DND-41 (cell line): ENCODE measurements at places on chromosomes 2 and 18.

DNA sequence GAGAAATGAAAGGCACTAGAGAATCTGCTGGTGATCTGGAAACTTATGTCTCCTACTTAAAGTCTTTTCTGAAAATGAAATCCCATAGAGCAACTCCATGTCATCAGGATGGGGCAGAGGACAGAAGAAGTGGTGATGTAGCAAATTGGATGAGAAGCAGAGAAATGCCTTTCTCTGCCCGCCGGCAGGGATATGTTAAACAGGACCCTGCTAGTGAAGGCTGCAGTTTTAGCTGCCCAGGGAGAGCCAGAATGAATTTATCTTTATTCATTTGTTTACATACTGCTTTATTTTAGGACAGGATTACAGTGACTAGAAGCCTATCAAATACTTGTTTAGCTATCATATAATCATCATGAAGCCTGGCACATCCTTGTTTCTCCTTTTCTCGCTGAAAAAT is 247.0 kb downstream of the DOK6 start:
- DNase-seq: no peak

- no peak for DNase-seq
These were observed 4.2 kb downstream of the SMAD2 start for GRCh38 chr18:47926101-47926850.

DNA sequence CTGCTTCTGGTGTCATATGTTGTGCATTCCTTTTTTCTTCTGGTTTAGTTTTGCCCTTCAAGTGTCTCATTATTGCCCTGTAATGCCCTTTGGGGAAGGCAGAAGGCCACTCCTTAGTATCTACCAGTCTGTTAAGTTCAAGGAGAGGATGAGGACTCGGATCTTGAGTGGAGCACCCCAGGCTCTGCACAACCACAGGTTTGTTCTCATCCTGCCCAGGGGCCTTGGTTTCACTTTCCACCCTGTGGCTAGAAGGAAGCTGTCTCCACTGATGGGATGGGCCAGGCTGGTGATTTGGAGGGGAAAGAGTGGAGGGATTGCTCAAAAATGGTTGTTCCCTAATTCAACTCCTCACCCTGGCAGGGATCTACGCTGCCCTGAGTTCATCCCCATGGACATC is 30.2 kb upstream of the RAB11FIP5 start:
- peak; percentile 20 for DNase-seq

GRCh38 chr2:7516484-7517063 is 599.4 kb downstream of the RNF144A start:
- no peak for DNase-seq

GRCh38 chr2:71452565-71452964 is 796 bp upstream of the DYSF start:
- DNase-seq: no peak

DNA sequence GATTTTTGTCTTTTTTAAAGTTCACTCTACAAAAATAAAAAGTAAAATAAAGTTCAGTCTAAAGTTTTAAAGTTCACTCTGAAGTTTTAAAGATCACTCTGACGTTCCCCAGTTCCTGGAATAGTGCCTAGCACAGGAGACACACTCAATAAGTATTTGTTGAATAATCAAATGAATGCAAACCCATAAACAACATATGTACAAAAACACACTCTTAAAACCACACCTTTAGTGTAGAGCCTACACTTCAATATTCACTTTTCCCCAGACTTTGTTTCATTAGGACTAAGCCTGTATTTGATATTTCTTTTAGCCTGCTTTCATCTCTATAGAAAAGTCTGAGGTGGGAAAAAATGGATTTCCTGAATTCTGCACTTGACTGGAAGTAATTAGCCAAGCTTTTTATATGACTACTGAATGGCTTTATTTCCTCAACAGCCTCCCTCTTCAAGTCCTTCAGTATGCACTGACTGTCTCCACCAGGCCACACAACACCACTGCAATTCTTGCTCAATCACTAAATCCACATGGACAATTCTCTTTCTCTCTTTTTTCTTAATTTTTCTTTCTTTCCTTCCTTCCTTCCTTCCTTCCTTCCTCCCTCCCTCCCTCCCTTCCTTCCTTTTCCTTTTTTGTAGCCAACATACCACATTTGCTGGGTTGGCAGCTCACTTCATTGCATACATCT is 104.6 kb downstream of the SS18 start:
- no peak for DNase-seq

GRCh38 chr2:196413821-196414274 is 225.7 kb upstream of the CCDC150 start:
- DNase-seq: peak; percentile 59

DNA sequence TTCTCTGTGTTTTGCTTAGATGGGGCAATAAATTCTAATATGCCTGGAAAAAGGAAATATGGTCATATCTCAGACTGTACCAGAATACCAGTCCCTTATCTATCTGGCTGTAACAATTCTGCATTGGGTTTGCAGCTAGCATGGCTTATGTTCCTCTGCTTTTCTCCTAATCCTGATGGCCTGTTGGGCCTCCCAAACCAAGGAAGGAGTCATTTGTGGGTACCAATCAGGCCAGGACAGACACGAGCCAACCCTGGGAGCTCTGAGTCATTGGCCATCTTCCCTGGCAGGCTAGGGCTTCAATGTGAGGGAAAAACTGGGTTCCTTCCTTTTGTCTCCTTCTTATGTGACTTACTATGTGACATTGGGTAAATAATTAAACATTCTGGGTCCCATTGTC is 12.0 kb downstream of the SMARCAL1 start:
- DNase-seq: no peak

DNA sequence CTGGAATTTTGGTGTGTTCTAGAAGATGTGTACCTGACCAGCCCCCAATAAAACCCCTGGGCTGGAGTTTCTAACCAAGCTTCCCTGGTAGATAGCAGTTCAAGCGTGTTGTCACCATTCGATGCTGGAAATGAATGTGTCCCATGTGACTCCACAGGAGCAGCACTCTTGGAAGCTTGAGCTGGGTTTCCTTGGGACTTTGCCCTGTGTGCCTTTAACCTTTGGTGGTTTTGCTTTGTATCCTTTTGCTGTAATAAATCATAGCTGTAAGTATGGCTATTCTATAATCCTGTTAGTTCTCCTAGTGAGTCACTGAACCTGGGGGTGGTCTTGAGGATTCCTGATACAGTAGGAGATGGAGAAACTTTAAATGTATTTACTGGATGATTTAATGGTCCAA is 65.2 kb downstream of the KLHL14 start:
- no peak for DNase-seq

DNA sequence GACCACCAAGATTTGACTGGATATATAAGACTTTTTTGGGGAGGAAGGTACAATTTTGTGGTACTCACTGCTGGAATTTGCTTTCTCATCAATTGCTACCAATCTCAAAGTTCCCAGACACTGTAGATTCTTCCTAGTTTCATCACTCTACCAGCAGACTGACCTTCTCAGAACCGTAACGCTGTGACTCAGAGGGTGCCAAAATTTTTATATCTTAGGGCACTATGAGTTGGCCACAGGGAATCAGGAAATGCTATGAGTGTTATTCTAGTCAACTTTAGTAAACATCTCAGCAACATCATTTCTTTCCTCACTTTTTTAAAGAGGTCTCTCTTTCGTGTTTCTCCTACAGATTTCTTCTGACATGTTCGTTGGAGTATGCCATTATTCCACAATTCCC is 499.0 kb downstream of the TMX3 start:
- DNase-seq: no peak

DNA sequence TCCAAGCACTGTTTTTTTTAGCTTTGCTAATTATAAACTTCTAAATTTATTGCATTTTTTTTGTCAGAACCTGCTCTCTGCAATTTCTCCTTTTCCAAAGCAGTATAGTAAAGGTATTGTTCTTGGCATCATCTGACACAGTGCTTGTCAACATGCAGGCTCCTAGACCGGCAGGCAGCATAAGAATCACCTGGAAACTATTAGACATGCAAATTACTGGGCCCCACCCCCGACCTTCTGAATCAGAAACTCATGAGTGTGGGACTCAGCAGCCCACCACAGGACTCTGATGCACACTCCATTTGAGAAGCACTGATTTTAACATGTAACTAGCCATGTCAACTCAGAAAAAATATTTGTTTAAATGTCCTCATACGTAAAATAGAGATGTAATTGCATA is 551.1 kb upstream of the CELF4 start:
- DNase-seq: no peak

DNA sequence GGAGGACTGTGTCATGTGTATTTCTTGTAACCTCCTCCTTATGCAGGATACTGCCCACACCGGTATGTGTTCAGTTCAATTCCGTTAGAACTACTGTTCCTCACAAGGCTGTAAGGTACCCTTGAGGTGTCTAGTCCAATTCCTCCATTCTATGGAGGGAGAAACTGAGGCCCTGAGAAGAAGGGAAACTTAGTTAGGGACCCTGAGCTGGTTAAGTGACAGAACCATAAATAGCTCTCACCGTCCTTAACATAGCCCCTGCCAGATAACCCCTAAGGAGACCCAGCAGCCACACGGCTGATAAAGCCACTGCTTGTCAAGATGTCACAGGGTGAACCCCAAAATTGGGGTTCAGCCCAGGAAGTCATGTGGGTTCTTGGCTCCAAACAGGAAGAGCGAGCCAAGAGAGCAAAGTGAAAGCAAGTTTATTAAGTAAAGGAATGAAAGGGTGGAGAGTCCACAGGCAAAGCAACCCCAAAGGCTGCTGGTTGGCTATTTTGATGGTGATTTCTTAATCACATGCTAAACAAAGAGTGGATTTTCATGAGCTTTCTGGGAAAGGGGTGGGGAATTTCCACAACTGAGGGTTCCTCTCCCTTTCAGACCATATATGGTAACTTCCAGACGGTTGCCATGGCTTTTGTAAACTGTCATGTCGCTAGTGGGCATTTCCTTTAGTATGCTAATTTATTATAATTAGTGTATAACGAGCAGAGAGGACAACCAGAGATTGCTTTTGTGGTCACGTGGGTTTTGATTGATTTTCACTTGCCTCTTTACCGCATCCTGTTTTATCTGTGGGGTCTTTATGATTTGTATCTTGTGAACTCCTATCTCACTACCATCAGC is 83.4 kb upstream of the RTN4 start:
- DNase-seq: peak; percentile 30

DNA sequence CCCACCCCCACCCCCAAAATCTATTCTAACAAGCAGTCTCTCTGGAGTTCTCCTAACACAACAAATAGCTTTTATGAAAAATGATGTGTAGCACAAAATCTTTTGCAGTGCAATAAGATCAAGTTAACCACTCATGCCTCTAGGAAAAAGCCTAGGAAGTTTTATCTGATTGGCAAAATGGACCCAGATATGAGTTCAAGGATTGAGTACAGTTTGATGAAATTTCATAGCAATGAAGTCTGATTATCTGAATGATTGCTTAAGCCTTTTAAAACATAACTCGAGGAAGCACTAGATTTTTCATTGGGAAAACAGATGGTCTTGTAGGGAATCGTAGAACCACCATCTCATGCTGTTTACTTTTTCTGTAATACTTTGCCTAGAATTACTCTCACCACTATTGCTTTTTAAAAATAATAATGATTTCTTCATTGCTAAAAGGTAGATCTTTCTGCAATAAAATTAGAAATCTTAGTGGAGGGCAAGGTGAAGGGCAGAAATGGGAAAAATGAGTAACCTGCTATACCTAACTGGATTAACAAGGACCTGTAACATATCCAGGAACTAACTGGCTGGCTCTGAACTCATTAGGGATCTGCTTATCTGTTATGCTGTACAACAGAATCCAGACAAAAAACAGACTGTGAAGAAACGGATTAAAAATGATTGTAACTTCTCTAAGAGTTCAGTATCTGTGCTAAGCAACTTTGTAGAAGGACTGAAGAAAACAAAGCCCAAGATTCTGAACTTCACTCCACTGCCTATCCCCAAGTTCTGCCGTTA is 73.7 kb upstream of the ETAA1 start:
- DNase-seq: no peak

- DNase-seq: no peak
These were observed 48.0 kb downstream of the SERPINB8 start for GRCh38 chr18:64017870-64018269.

GRCh38 chr2:88170472-88170892 is 336 bp downstream of the THNSL2 start:
- DNase-seq: no peak

- DNase-seq: no peak
These were observed 154.1 kb downstream of the DPP4 start for GRCh38 chr2:161919873-161920272.

GRCh38 chr18:63924551-63924950 is 16.8 kb downstream of the SERPINB10 start:
- DNase-seq: no peak

DNA sequence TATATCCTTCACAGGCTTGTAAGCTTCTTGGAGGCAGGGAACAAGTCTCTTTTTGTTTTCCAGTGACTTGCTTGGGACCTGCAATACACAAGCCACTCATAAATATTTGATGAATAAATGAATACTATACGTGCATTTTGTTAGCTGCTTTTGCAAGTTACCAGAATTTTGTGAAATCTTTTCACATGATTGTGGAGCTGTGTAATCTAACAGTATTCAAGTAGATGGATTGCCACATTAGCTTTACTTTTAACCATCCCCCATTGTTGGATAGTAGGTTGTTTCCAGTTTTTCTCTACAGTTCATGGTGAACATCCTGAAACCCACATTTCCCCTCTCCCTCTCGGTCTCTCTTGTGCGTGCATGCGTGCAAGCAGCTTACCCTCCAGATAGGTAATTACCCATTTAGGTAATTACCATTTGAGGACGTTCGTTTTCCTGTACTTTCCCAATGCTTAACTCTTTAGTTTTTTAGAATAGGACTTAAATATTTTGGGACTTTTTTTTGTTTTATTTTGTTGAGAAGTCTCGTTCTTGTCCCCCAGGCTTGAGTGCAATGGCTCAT is 12.5 kb downstream of the ZNF407 start:
- no peak for DNase-seq

- DNase-seq: no peak
These were observed 184.1 kb upstream of the ARL4C start for GRCh38 chr2:234680688-234681619.

- no peak for DNase-seq
These were observed 33.5 kb upstream of the IHH start for GRCh38 chr2:219094171-219094570.

- DNase-seq: no peak
These were observed 2.5 kb downstream of the SP100 start for GRCh38 chr2:230418341-230419016.

DNA sequence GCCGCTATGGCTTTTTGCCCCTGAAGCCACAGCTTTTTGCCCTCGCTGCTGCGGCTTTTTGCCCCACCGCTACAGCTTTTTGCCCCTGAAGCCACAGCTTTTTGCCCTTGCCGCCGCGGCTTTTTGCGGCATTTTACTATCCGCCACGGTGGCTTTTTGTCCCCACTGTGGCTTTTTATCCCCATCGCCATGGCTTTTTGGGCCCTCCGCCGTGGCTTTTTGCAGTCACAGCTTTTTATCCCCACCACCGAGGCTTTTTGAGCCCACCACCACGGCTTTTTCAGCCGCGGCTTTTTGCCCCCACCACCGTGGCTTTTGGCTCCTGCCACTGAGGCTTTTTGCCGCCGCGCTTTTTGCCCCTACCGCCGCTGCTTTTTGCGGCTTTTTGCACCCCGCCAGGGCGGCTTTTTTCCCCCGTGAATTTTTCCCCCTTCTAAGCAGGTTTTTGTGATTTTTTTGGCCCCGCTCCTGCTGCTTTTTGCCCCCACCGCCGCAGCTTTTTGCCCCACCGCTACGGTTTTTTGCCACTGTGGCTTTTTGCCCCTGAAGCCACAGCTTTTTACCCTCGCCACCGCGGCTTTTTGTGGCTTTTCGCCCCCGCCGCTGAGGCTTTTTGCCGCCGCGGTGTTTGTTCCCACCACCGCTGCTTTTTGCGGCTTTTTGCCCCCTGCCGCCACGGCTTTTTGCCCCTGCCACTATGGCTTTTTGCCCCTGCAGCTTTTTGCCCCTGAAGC is 2797.2 kb upstream of the TEKT4 start:
- DNase-seq: no peak
